ENCODE measurements at places on chromosomes 2 and 18.

GRCh38 chr2:160918906-160919503 is 241.2 kb upstream of the TANK start:
- DNase-seq, result no peak

GRCh38 chr2:150144546-150145298 is 342.7 kb downstream of the RND3 start:
- DNase-seq, result no peak

DNA sequence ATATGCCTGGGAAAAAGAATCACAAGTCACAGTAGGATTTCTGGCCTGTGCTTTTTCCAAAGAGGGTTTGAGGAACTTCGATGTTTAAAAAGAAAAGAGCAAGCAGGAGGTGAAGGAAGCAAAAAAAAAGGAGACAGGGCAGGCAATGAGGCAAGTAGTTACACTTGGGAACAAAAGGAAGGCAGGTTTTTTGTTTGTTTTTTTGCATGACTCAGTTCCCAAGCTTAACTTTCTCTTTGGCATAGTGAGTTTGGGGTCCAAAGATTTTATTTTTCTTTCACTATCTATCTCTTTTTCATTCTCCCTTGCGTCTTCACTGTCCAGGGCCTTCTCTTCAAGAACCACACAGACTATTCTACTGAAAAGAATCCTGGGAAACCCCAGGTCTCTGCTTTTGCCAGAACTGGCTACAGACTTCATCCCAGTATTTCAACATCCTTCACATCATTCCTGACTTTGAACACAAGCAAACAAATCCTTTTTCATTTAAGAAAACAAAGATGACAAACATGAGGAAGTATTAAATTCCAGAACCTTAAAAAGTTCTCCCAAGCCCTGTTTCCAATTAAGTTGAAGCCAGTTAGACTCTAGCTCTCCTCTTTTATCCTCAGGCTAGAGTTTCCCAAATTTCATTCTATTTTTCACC is 210.7 kb upstream of the RND3 start:
- DNase-seq, result no peak

DNA sequence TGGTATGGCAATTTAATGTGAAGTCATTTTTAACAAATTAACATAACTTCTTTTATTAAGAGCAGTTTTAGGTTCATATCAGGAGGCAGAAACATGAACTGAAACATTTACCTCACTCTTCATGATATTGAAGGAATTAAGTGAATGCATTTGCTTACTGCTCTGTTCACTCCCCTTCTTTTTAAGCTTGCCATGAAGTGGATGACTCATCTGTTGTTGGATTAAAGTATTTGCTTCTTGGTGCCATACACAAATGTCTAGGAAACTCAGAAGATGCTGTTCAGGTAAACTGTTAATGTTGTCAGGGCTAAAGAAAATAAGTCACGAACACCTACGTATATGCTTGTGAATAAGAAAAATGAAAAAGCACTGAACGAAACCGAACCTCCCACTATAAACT is 10.2 kb upstream of the CABYR start:
- DNase-seq, result no peak

GRCh38 chr2:148721520-148721931 is 77.0 kb downstream of the EPC2 start:
- no peak for DNase-seq

DNA sequence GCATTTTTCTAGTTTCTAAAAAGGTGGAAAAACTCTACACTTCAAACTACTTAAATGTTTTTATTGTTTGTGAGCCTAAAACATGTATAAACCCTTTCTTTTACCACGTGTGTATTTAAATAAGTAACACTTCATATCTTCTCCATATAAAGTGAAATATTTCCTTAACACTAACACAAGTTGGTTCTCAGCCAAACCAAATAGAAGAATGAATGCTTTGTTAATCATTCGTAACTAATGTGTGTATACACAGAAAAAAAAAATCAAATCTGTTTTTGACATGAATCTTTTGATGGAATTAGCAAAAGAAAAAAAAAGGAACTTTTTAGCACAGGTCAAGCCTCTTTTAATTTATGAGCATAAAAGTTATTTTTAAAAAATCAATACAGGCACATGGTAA is 89.3 kb downstream of the EHBP1 start:
- no peak for DNase-seq

GRCh38 chr2:55729136-55729685 is 35.6 kb upstream of the PNPT1 start:
- DNase-seq, result no peak

DNA sequence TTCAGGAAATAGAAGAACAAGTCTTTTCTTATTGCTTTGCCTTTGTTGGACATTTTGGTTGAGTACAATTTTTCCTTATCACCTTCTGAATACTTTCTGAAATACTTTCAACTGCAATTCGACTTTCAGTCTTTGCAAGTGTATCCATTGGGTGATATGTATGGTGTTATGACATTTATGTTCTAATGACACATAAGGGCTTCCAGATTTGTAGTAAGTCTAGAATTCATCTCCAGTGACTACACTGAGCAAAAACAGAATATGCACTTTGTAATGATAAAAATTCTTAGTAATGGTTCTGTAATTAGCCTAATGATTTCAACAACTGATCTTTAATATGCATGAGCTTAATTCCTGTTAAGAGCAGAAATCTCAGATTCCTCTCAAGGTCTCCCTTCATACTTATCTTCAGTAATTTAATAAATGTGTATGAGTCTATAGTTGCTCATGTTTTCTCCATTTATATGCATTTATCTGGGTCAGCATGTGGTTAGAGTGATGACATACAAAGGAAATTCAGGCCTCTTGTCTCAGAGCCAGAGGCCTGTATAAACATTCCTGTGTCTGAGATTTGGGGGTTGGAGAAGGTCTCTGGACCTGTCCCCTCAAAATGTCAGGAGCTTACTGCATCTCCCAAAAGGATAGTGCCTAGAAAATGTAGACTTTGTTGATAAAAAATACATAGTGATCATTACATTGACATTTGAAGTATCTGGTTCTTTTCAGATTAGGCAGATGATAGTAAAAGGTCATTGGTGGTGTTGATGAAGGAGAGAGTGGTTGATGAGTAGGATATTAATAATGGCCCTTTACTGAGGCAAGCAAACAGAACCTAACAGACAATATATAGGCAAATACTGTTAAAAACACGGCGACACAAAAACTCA is 114.9 kb downstream of the QPCT start:
- DNase-seq, result no peak

DNA sequence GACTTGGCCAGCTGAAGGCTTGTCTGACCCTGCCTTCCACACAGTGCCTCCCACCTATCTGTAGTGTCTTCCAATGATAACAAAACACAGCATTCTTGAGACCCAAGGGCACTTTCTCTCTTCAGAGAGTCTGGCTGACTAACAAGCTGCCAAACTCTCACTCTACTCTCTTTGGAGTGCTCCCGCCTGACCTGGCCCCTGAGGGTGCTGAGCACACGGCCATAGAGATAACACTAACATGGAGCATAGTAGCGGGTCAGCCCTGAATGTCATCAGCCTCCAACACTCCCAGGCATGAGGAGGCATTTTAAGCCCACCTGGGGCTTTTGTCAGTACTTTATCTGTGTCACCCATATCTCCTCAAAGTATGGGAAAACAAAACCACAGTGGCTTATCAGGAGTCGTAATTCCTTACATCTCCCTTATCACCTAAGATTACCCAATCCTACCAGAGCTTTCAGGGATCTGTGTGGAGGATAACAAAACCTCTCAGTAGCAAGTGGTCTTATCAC is 160.3 kb upstream of the TCF4 start:
- no peak for DNase-seq

DNA sequence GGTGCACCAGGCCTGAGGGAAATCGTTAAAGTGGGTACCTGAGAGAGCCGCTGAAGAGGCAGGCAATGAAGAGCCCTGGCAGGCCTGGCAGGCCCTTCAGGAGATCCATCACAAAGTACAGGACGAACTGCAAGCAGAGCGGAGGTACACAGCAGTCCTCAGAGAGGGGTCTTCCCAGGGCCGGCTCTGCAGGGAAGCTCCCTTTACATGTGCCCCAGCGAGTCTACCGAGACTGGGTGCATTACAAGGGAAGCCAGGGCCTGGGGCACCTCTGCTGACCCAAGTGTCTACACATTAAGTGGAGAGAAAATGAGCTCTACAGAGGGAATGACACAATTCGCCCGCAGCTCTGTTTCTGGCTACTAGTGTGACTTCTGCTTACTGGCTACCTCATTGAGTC is 8.1 kb upstream of the ATRAID start:
- DNase-seq, result no peak

DNA sequence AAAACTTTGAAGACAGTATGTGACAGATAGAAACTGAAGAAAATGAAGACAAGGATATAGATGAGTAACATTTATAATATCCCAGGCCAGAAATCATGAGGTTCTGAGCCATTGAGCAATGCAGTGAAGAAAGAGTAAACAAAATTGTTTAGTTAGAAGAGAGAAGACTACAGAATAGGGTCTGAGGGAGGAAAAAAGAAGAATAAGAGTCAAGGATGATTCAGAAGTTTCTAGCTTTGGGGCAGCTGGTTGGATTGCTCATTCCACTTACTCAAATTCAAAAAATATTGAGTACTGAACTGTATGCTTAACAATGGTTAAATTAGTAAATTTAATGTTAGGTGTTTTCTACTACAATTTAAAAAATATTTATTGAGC is 155.0 kb upstream of the OTX1 start:
- DNase-seq, result no peak

GRCh38 chr2:32479993-32480392 is 123.2 kb downstream of the BIRC6 start:
- DNase-seq, result no peak

All from stimulated activated CD8-positive, alpha-beta memory T cell treated with anti-CD3 and anti-CD28 coated beads, Interleukin-15, amount 100 ng/mL, for 1 hour (primary cell).